Effector CD4-positive, alpha-beta T cell (primary cell): ENCODE measurements at places on chromosomes 1 and 21.

- no peak for DNase-seq
These were observed 55.5 kb downstream of the CASQ2 start for GRCh38 chr1:115712911-115713609.

DNA sequence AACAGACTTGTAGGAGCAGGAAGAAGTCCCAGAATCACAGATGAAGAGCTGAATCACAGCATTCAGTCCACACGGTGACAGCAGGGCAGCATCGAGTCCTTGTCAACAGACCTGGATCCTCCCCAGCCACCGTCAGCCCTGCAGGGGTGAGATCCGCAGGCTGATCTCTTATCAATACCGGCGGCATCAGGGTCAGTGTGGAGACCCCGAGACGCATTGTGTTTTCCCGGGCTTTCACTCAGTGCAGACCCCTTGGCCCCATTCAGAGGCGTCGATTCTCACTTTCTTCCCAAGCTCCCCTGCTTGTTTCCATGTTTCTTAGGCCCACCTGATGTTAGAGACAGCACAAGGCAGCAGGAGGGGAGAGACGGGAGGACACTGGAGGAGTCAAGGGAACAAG, 609.6 kb downstream of the PTPRU start:
- no peak for DNase-seq

- DNase-seq, result no peak
These were observed 26.2 kb upstream of the ZBTB21 start for GRCh38 chr21:42036313-42036712.

DNA sequence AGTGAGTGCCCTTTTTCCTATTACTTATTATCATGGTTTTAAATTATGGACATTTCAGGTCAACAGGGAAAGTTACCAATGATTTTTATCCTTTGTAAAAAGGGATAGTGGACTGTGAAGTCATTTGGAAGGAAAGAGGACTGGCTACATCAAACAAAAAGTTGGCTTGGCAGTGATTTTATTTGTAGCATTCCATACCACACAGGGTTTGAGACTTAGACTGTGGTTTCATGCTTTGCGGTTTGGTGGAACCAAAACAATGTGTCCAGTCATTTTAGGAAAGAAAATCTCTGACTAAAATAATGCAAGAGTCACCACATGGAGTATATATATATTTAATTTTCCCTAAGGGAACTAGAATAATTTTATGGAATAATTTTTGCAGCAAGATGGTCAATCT, 239.5 kb downstream of the HMCN1 start:
- no peak for DNase-seq

GRCh38 chr1:180239145-180240096, 9.4 kb downstream of the LHX4 start:
- DNase-seq, result no peak

- peak; percentile 7 for DNase-seq
These were observed 14.8 kb upstream of the PIGM start for GRCh38 chr1:160046494-160047110.

GRCh38 chr1:22364764-22365163, 86.9 kb upstream of the ZBTB40 start:
- DNase-seq, result no peak

- no peak for DNase-seq
These were observed 13.0 kb upstream of the SERINC2 start for GRCh38 chr1:31399976-31400375.

DNA sequence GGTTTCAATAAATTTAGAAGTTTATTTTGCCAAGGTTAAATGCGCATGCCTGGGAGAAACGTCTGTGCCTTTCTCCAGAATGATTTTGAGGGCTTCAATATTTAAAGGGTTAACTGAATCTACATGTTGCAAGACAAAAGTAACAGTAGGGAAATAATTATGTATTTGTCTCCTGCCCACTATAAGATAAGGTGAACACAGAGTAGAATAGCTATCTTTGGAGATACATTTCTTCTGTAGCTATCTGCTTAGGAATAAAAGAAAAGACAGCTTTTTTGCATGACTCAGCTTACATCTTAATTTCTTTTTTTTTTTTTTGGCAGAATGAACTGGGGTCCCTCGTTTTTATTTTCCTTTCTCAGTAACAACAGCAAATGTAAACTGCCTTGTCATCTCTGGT, 1351.6 kb downstream of the AMY1C start:
- DNase-seq, result no peak

- DNase-seq, result no peak
These were observed 7.4 kb downstream of the GBP4 start for GRCh38 chr1:89191314-89191713.

DNA sequence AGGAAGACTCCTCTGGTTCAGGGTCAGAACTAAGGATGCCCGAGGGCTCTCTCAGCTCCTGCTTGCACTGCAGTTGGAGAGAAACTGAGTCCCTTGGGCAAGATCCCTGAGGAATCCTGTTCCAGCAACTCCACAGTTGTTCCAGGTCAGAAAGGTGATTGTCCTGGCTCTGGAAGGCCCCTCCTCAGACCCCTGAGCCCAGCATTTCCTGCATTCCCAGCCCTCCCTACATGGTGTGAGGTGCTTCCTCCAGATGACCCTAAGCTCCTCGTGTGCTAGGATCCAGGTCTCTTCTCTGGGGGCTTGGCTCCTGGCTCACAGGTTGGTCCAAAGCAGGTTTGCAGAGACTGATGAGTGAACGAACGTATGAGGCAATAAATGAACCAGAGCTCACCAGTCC, 11.5 kb downstream of the LDLRAD1 start:
- DNase-seq, result no peak

DNA sequence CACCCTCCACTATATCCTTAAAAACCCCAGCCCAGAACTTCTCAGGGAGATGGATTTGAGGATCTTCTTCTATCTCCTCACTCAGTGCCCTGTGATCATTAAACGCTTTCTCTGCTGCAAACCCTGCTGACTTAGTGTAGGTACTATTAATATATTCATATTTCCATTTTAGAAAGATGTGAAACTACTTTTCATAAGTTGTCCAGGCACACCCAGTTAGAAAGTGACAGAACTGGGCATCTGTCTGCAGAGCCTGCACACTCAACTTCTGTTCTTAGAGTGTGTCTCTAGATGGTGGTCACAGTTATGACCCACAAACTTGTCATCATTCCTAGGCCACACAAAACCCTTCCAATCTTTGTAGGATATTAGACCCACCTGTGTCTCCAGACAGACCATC, 55.0 kb downstream of the FCRL5 start:
- no peak for DNase-seq

DNA sequence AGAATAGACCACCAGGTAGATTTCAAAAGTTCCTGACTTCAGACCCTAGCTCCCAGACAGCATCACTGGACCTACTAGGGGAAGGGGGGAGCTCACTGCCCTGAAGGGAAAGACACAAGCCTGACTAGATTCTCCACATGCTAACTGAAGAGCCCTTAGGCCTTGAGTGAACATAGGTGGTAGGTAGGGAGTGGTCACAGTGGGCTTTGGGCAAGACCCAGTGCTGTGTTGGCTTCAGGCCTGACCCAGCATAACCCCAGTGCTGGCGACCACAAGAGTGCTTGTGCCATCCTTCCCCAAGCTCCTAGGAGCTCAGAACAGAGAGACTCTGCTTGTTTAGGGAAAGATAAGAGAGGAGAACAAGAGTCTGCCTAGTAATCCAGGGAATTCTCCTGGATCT, 51.1 kb upstream of the ACADM start:
- no peak for DNase-seq

DNA sequence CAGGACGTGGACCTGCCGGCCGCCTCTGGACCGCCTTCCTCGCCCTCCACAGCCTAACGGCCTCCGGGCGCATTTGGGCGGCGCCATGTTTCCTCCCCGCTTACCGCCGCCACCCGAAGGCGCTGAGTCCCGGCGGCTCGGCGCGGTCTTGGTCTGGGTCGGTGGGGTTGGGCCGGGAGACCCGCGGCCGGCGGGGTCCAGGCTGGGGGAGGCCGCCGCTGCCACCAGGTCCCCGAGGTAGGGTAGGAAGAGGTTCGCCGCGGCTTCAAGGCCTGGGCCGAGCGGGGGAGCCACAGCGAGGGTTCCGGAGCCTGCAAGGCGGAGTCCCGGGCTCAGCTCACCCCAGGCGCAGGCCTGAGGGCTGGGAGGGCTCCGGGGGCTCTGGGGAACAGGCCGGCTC, 5.5 kb downstream of the OR2C3 start:
- DNase-seq, result no peak

DNA sequence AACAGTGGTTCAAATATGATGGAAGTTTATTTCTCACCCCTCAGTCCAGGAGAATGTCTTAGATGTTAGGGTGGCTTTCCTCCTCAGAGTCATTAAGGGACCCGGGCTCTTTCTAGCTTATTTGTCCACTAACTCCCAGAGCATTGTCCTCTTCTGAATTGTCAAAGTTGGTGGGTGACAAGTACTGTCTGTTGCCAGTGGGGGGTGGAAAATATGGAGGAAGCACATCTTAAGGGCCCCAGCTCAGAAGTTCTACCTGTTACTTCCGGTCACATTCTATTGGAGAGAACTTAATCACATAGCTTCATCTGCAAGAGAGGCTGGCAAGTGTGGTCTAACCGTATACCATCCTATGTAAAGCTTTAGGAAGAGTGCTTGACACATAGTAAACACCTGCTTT, 7.1 kb downstream of the CLIC4 start:
- DNase-seq, result no peak

- DNase-seq, result no peak
These were observed 6.5 kb downstream of the GALNT2 start for GRCh38 chr1:230073371-230074035.

DNA sequence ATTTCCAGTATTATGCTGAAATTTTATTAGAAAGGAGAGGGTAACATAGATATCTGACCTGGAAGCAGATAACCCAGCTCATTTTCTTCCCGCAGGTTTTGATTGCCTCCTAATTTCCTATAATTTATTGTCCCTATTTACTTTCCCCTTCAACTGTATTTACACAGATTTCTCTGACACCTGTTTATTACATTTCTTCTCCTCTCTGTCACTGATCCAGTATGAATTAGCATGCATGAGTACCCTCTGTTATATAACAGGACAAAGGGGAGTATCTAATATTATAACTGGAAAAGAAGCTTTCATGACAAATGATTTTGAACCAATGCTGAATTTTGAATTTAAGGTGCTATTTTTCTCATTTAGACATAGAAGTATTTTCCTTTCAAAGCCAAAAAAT, 37.4 kb downstream of the DENND1B start:
- no peak for DNase-seq

DNA sequence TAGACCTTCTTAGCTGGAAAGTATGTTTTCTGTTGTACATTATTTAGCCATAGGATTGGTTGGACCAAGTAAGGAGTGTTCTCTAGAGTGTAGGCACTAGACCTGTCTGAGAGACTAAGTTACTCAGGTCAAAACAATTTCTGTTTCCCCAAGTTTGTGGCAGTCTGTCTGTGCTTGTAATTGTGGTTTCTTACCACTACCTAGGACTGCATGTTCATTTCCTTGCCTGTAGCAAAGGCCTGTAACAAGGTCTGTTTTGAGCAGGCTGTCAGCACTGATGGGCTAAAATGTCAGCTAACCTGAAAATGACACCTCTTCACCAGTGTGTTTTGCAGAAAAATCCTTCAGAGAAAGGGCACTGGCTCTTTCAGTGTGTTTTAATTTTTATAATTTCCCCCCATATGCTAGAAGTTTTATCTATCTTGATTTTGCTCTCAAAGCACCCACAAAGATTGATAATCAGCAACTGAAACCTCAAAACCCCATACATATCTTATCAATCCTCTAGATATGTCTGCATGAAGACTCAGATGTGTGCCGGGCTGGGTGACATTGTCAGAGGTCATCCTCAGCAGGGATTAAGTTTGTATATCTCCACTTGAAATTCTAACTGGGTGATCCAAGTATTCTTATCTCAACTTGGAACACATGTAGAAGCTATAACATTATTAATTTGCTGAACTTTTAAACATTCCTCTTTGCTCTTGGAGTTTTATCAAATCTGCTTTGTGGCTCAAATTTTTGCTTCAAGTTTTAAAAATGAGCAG, 50.7 kb upstream of the ST6GALNAC3 start:
- no peak for DNase-seq

DNA sequence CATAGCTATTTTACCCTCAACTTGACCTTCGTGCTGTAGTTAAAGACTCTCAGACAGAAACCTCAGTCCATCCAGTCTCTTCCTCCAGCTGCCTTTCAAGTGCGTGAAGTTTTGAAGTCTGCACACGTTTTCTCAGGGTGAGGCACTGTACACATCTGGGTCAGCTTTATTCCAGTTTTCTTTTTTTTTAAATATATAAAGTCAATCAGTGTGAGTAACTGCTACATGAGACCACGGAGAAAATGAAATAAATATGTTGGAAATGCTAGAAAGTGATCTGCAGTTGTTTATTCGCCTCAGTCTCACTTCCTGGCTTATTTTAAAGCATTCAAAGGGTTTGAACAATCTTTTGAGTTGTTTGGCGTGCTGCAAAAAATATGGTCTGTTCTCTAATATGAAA, 135.7 kb downstream of the ROR1 start:
- no peak for DNase-seq

- no peak for DNase-seq
These were observed 223.3 kb downstream of the GPATCH2 start for GRCh38 chr1:217407534-217408001.

GRCh38 chr1:32286763-32287162, 5.1 kb upstream of the HDAC1 start:
- no peak for DNase-seq

DNA sequence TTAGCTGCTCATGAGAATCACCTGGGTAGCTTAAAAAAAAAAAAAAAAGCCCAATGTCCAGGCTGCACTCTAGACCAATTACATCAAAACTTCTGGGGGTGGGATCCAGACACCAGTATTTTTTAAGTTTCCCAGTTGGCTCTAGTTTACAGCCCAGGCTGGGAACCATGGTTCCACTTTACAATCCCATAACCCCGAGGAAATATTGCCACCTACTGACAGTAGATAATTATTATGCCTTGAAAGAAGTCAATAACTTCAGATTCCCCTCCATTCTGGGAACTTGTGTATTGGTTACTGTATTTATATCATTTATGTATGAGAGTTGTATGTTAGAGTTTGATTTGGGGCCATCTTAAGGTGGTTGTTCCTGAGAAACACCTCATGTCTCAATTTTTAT, 100.2 kb downstream of the SPATA46 start:
- DNase-seq, result no peak
